Suprapubic skin (tissue), 4 donors: ENCODE measurements at places on chromosomes 6 and 20.

GRCh38 chr20:56511926-56512325 lies 12.6 kb upstream of the FAM209A start:
- DNase-seq, result no peak

GRCh38 chr6:66638099-66638498 lies 931.1 kb upstream of the EYS start:
- DNase-seq, result no peak

DNA sequence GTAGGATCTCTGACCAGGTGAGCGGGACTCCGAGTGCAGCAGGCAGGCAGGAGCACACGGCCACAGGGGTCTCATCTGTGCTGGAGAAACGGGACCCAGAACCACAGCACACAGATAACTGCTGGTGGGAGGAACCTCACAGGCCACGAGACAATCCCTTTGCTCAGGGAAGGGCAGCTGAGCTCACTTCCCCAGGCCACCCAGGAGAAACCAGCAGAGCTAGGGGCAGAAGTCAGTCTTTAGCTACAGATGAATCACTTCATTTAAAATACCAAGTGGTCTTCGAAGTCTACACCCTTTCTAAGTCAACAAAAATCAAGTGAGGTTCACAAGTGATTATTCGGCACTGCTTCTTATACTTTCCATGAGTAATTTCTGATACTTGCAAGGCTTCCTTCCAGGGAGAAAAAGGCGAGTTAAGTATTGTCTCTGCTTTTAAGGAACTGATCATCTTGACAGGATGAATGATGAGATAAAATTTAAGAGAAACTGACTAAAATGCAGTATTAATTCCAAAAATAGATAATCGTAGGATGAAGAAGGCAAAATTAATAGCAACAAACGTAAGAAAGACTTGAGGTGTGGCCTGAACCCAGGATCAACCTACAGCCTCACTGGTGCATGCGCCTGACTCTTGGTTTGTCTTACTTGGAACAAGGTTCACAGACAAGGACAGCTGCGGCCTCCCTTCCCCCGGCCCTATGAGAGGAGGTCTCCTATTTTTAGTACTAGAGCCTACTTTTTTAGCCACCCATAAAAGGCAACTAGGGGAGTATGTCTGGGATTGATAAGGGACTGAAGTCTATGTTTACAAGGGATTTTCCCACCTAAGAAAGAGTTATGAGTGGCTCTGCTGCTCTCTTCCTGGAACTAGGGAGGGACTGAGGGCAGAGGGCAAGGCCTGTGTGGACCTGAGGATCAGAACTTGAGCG lies 233.6 kb downstream of the TTLL2 start:
- DNase-seq, result peak; percentile 59

GRCh38 chr6:161949531-161949930 lies 675.7 kb upstream of the AGPAT4 start:
- no peak for DNase-seq

DNA sequence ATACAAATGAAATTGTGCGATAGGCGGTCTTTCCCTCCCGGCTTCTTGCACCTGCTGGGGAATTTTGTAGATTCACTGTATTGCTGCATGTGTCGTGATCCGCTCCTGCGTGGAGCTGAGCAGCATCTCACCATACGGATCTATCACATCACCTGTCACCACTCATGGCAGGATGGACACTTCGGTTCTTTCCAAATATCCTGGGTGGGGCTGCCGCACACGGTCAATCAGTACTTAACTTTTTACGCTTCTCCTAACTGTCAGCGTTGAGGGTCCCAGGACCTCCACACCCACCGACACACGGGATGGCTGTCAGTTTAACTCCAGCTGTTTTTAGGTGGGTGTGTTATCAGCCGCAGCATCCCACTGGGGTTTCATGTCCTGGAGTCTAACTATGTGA lies 19.2 kb downstream of the TAF4 start:
- DNase-seq, result no peak

DNA sequence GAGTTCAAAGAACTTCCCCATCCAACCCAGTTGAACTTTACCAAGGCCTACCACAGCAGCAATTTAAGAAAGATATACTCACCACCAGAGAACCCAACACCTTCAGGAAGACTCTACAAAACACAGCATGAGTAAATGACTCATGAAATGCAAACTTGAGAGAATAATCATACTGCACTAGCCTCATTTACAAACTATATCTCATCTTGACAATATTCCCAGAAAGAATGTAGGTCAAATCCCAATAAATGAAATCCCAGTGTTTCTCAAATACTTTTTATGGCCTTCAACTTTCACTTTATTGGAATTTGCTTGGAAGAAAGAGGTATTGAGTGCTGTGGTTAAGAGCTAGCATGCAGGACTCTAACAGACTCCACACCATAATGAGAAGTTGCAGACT lies 60.0 kb downstream of the FYN start:
- DNase-seq, result no peak

- no peak for DNase-seq
Observed at GRCh38 chr20:50385733-50386640, 124.2 kb upstream of the PTPN1 start.

- DNase-seq, result no peak
Observed at GRCh38 chr20:3702611-3703391, 9.6 kb downstream of the SIGLEC1 start.

GRCh38 chr6:130755368-130756034 lies 71.7 kb upstream of the SMLR1 start:
- DNase-seq, result no peak

DNA sequence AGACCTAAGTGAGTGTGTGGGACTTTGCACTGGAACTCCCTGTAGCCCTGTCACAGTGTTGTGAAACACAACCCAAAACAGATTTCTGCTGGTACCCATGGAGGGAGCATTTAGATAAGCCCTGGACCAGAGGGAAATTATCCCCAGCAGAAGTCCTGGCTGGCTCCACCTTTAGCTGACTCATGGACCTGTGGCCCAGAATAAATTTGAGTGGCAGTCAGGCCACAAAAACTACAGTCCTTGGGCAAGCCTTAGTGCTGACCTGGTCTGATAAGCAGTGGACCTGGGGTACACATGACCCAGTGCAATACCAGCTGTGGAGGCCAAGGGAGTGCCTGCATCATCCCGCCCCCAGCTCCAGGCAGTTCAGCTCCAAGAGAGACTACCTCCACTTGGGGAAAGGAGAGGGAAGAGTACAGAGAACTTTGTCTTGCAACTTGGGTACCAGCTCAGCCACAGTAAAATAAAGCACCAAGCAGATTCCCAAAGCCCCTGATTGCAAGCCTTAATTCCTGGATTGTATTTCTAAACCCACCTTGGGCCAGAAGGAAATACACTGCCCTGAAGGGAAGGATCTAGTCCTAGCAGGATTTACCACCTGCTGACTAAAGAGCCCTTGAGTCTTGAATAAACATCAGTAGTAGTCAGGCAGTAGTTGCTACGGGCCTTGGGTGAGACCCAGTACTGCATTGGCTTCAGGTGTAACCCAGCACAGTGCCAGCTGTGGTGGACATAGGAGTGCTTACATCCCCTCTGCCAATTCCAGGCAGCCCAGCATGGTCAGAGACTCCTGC lies 140.4 kb upstream of the COL21A1 start:
- no peak for DNase-seq

- no peak for DNase-seq
Observed at GRCh38 chr6:124963416-124963785, 1.2 kb downstream of the RNF217 start.

- DNase-seq, result no peak
Observed at GRCh38 chr6:114747995-114748625, 405.3 kb upstream of the HS3ST5 start.

GRCh38 chr6:54419885-54420284 lies 111.6 kb downstream of the TINAG start:
- no peak for DNase-seq

- DNase-seq, result no peak
Observed at GRCh38 chr20:58307270-58307669, 2.2 kb upstream of the RAB22A start.

DNA sequence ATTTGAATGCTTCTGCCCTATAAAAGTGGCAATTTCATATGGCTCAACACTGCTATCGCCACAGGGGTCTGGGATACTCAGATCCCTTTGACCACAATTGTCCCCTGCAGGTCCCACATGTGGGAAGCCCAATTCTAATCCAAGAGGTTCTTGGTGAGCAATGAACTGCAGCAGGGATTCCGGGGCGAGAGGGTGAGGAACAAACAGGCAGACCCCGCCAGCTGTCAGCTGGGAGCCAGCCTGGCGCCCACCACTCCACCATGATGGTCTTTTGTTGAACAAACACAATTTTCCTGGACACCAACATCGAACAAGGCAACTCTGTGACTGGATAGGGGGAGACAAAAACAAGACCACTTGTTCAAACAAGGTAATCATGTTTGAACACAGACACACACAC lies 80.5 kb downstream of the TMEM242 start:
- DNase-seq, result no peak

DNA sequence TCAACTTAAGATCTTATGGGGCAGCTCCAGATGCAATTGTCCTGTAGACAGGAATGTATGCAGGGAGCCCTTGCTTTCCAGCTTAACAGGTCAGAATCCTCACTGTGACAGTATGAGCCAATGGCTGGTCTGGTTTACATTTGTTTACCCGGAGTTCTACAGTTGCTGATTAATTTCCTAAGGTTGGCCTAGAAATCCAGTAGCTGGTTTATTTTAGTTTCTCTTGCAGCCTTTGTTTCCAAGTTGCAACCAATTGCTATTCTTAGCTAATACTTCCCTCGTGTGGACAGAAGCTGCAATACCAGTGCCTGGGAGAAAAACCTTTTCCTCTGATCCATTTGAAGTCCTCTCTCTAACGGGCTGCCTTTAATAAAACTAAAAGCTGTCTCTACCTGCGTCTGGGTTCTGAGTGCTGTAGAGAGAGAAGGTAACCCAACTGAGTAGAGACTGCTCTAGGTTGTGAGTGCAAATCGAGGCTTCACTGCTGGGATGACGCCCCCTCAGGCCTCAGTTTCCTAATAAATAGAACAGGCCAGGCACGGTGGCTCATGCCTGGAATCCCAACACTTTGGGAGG lies 45.9 kb downstream of the ZNF217 start:
- no peak for DNase-seq

DNA sequence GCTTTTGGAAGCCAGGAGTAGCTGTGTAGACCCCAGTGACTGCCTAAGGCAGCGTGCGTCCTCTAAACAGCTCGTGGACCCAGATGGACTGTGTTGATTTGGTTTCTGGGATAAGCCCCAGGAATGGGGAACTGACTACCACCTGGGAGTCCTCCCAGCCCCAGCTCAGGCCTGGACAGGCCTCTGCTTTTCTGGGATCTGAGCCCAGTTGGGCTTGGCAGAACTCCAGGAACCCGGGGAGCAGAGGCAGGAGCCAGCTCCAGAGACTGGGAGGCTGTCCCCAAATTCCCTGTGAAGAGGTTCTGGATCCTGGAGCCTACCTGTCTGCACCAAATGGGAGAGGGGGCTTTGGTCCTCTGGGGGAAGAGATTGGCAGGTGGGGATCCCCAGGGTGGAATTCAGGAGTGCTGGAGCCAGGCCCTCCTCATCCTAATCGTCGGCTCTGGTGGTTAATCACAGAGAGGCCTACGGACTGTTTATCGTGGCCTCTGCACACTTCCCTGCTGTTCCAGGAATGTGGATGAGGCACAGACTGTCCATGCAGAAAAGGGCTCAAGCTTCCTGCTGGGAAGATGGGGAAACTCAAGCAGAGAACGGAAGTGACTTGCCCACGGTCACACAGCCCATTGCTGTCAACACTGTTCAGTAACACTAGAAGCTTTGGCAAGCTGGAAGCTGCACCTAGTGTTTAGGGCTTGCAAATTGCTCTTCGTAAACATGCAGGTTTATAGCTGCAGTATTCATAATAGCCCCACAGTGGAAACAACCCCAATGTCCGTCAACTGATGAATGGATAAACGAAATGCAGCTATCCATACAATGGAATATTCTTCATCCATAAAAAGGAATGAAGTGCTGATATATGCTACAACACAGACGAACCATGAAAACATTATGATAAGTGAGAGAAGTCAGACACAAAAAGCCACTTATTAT lies 100.6 kb downstream of the KCNB1 start:
- DNase-seq, result no peak

- DNase-seq, result no peak
Observed at GRCh38 chr20:7989379-7989778, 30.2 kb downstream of the TMX4 start.

- no peak for DNase-seq
Observed at GRCh38 chr6:46113370-46113769, 16.4 kb upstream of the ENPP4 start.

- DNase-seq, result no peak
Observed at GRCh38 chr6:97687916-97688315, 404.9 kb upstream of the MMS22L start.

- no peak for DNase-seq
Observed at GRCh38 chr20:3027987-3028386, 15.4 kb upstream of the GNRH2 start.

- DNase-seq, result no peak
Observed at GRCh38 chr20:42099101-42099500, 480.9 kb upstream of the CHD6 start.

- no peak for DNase-seq
Observed at GRCh38 chr6:154522576-154522975, 12.1 kb upstream of the CNKSR3 start.
